ENCODE measurements at places on chromosomes 5 and 9.

GRCh38 chr5:140221697-140222223 lies 46.8 kb downstream of the CYSTM1 start:
- DNase-seq: no peak

DNA sequence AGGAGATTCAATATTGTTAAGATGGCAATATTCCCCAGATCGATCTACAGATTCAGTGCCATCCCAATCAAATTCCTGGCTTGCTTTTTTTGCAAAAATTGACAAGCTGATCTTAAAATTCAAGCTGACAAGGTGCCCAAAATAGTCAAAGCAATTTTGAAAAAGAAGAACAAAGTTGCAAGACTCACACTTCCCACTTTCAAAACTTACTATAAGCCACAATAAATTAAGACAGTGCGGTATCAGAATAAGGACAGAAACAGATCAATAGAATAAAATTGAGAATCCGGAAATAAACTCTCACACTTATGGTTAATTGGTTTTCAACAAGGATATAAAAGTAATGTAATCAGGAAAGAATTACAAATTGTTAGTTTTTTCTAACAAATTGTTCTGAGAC lies 97.1 kb downstream of the NRG2 start:
- no peak for DNase-seq

DNA sequence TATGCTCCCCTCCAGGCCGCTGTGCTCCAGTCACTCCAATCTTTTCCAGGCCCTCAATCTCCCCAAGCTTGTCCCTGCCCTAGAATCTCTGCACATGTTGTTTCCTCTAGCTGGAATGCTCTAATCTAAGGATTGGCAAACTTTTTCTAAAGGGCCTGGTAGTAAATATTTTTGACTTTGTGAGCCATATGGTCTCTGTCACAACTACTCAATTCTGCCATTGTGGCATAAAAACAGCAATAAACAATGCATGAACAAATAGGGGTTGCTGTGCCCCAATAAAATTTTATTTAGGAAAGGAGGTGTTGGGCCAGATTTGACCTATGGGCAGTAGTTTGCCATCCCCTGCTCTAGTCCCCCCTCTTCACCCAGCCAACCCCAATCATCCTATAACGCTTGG lies 150.5 kb upstream of the LRRTM2 start:
- no peak for DNase-seq

GRCh38 chr5:6710551-6711318 lies 2.5 kb upstream of the TENT4A start:
- DNase-seq: no peak

DNA sequence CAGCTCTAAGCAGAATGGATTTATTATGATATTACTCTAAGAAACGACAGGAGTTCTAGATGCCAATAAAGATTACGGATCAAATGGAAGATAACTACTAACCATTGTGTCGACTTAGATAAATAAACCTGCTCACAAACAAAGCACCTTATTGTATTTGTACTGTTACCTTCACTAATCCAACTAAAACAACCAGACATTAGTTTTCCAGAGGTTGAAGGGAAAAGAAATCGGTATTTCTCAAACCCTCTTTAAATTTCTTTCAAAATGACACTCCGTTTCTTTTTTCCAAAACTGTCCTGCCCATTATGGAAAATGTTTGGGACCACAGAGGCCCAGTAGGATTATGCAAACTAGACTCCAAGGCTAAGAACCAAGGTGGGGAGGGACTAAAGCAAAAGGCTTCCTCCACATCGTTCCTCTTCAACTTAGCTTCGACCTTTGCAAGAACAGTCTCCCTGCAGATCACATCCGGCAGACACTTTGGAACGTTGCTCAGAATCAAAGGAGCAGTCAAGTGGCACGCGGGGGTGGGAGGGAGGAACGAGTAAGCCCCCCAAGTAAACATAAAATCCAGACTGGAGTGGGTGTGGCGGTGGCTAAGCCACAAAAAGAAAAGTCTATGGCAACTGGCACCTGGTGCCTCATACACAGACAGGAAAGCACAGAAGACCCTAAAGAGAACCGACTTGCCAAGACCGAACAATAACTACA lies 2.7 kb downstream of the MLLT3 start:
- DNase-seq: no peak

- DNase-seq: no peak
Measured at GRCh38 chr5:97636766-97637165, 453.7 kb upstream of the RIOK2 start.

DNA sequence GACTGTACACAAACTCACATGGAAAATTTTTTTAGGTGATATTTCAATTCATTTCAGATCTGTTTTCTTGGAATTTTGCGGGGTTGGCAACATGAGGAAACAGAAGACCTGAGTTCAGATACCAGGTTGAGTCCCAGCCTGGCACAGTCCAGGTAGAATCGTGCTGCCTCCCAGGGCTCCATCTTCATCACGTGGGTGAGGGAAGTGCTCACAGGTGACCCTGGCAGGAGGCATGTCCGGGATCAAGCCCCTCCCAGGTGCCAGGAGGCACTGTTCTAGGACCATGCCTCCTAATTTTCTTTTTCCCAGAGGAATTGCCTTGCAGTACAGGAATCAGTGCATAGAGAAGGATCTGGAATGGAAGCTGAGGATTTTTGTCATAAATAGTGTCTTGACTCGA lies 318.3 kb upstream of the IRX4 start:
- DNase-seq: no peak

DNA sequence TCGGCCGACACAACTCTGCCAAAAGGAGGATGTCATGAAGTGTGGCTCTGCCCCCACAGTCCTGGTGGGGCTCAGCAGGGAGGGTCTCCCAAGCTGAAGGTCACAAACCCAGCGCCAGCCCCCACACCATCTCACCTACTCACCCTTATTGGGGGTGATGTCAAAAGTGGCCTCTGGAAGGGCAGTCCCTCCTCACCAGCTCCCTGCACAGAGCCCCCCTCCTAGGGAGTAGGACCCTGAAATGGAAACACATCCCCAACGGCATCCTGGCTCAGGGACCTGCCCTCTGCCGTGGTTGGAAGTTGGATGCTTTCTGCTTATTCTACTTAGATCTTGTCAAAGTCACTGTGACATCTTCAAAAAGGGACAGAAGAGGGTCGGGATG lies 89.5 kb downstream of the NSUN2 start:
- DNase-seq: no peak

- no peak for DNase-seq
Measured at GRCh38 chr5:104080646-104081175, 518.1 kb upstream of the NUDT12 start.

GRCh38 chr9:7653262-7653661 lies 146.3 kb downstream of the DMAC1 start:
- DNase-seq: no peak

GRCh38 chr5:56698463-56699381 lies 116.6 kb upstream of the MAP3K1 start:
- no peak for DNase-seq

GRCh38 chr5:51968756-51969155 lies 585.5 kb downstream of the ISL1 start:
- DNase-seq: no peak

GRCh38 chr5:97101189-97101910 lies 41.1 kb downstream of the LIX1 start:
- DNase-seq: no peak

DNA sequence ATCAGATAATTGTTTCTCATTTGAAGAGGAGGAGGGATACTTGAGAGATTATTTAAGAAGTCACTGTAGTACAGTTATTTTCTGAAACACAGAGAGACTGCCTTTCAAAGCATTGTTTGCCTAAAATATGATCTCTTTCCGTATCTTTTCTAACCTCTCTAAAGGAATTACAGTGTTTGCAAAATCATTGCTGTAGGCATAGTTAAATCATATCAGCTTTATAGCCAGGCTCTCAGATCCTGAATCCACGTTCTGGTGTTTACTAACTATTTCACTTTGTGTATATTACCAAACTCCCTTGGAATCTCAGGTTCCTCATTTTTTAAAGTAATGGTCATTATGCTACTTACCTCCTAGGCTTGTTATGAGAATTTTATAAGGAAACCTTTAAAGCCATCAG lies 1151.6 kb upstream of the CDH9 start:
- no peak for DNase-seq

DNA sequence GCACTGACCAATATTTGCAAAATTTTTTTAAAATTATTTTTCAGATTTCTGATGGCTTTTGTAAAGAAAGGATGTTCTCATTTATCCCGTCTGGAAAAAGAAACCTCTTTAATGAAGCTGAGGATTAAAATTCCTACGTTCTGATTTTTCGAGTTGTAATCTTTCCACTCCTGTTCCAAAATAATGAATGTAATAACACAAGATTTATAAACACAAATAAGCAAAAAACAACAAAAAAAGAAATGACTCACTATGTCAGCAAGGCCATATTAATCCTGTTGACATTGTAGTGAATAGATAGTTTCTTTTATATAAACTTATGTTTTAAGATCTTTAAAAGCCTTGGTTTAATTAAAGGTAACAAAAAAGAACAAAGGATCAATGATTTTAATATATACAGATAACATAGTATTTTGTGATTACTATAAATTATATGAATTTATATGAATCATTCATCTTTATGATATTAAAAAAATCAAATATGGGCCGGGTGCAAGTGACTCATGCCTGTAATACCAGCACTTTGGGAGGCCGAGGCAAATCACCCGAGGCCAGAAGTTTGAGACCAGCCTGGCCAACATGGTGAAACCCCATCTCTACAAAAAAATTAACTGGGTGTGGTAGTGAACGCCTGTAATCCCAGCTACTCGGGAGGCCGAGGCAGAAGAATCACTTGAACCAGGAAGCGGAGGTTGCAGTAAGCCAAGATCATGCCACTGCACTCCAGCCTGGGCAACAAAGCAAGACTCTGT lies 336.6 kb upstream of the DAB2 start:
- no peak for DNase-seq

DNA sequence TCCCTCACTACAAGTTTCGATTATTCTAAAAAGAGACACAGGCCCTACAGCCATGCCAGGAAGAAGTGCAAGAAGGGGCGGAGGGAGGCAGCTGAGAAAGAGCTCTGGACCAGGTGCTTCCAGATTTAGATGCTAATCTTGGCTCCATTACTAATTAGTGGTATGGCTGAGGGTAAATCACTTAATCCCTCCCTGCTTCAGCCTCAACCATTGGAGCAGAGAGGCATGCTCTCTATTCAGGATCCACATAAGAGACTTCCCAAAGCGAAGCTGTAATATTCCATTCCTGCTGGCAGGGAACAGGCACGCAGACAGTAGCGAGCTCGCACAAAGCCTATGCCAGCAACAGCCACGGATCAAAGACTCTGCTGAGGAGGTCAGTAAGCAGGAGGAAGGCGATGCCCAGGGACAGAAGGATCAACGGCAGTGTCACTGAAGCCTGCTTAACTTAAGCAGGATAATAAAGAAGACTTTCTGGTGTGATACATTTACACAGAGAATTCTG lies 24.2 kb downstream of the LIFR start:
- no peak for DNase-seq

DNA sequence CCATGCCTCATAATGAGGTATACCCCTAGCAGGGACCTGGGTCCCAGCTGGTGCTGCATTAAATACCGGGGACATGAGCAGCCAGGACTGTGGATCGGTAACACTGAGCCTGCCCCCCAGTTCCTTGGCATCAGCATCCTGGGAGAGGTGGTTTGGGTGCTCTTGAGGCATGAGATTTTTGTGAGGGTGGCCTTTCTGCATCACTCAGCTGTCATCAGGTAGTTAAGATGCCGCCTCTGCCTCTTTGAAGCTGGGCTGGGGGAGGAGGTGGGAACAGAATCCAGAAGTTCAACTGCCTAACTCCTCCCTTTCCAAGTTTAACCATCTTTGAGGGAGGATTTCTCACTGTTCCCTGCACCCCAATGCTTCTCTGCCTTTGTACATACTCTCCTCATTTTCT lies 112.7 kb downstream of the PDZD2 start:
- no peak for DNase-seq

- DNase-seq: no peak
Measured at GRCh38 chr9:82894961-82895821, 167.8 kb downstream of the RASEF start.

- no peak for DNase-seq
Measured at GRCh38 chr5:17267106-17267505, 49.7 kb downstream of the BASP1 start.

DNA sequence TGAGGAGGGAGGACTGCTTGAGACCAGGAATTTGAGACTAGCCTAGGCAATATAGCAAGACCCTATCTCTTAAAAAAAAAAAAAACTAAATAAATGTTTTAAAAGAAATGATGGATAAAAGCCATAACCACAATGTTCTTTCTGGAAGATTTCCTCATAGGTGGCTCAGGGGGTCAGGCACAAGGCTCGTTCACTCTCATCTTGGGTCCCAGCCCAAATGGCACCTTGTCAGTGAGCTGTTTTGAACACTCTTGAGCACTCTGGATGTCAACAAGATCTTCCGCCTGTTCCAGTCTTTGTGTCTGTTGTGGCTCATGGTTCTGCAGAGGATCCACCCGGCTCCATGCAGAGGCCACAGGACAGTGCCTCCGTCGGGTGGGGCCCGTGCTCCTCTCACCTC lies 35.7 kb upstream of the LMX1B start:
- DNase-seq: no peak

- no peak for DNase-seq
Measured at GRCh38 chr9:76662476-76663281, 101.6 kb upstream of the PCA3 start.

All from stimulated activated CD4-positive, alpha-beta T cell treated with anti-CD3 and anti-CD28 coated beads, Interleukin-2, amount 100 ng/mL, for 4 hours (primary cell).